Endothelial cell (in vitro differentiated cells): ENCODE measurements at places on chromosomes 2 and 18. TPM values are rescaled to one million over a fixed set of nuclear protein-coding genes. Genes with fewer than 3 reads are reported as not detected.

RAB6C gene
- 1.4 TPM for total RNA-seq

HJURP gene
- total RNA-seq, result 11.4 TPM

MYO7B gene
- 0.90 TPM for total RNA-seq

CGREF1 gene
- not detected for total RNA-seq

DNAJC5G gene
- total RNA-seq, result not detected

GCG gene
- not detected for total RNA-seq

NXPH2 gene
- 3.4 TPM for total RNA-seq

- DNase-seq, result no peak
These were observed 7.9 kb upstream of the LBH start for GRCh38 chr2:30223413-30223874.

DNA sequence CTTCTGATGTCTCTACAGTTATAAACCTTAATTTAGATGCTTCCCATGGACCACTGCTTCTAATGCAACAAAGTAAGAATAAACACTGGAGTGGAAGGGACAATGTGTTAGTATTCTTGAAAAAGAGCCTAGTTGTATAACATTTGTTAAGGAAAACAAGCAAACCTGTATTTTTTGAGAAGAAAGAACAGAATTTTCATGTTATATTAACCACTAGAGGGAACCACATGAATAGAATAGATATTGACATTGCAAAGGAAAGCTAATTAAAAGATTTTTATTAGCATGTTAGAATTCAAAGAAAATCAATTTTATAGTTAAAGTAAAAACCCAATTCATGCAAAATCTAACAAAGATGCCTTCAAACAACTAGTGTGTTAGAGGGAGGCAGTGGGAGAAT is 151.2 kb upstream of the BARD1 start:
- no peak for DNase-seq

DNA sequence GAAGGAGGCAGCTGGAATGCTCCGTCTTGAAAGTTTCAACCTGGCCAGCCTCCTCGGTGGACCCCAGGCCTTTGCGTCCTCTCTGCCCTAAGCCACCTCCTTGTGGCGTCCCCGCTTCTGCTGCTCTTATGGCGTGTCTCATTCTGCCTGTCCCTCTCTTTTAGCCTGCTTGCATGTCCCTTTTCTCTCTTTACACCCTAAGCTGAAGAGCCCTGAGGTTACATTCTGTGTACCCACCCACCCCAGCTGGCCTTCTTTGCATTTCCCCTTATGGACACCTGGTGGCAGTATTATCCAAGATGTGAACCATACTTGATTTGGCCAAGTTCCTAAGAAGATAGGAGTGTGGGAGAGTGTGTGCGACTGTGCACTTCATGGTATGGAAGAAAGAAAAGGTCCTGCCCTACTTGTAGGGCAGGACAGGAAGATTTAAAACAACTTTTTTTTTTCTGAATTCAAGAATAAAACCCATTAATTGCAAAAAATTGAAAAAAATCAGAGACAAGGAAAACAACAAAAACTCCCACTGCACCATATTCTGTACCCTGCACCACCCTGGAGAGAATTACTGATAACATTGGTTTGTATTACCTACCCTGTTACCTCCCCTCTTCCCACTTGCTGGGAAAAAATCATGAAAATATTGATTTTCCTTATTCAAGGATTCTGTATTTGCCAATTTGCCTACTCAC is 77.4 kb downstream of the DYSF start:
- peak; percentile 48 for DNase-seq

DNA sequence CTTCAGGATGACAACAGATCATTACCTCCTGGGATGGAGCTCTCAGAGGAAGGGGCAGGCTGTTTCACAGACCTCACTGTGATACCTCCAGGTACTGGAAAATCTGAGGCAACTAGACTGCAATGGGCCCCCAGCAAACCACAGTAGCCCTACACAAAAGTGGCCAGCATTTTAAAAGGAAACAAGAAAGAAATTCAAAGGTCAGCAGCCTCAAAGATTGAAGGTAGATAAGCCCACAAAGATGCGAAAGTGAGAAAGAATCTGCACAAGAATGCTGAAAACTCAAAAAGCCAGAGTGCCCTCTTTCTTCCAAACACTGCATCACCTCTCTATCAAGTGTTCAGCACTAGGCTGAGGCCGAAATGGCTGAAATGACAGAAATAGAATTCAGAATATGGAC is 499.5 kb upstream of the CHAC2 start:
- DNase-seq, result no peak

DNA sequence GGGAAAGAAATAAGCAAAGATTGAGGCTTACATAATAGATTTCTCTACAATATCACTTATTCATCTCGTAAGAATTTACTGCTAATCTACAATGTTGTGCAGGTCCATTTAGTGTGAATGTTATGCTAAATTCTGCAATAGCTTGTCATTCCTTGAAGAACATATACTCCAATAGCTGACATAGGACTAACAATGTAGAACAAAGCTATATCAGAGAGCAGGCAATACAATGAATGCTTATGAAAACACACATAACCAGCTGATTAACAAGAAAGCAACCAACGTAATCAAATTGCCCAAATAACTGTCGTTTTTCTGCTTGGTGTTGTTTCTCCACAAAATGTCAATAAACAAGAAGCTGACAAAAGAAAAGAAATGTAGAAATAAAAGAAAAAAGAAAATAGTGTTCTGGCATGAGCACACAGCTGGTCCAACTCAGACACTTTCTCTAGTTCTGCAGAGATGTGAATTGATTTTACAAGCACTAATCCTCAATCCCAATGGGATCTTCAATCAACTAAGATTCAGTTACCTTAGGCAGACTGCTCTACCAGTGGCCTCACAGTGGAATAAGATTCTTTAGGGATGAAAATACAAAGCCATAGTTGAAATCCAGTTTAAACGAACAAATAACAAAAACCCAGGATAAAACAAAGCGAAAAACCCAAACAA is 1024.7 kb upstream of the PIK3C3 start:
- no peak for DNase-seq

- DNase-seq, result no peak
These were observed 180.0 kb downstream of the TCF4 start for GRCh38 chr18:55407774-55408535.

- DNase-seq, result no peak
These were observed 328.6 kb downstream of the CNTNAP5 start for GRCh38 chr2:124353656-124354055.

DNA sequence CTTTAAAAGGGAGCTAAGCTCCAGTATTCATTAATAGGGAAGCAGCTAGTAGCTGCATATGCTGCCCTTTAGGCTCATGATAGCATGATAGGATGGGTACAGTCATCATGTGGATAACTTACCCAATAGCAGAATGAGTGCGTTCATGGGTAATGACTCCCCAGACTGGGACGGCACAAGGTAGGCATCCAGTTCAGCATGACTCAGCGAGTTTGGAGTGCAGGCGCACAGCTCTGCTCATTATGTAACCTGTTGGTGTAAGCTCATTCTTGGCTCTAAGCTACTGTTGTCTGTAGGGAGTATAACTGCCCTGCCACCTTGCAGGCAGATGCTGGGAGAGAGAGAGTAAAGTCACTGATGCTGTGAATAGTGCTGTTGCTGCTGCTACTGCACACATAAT is 209.2 kb upstream of the SYT4 start:
- DNase-seq, result no peak

DNA sequence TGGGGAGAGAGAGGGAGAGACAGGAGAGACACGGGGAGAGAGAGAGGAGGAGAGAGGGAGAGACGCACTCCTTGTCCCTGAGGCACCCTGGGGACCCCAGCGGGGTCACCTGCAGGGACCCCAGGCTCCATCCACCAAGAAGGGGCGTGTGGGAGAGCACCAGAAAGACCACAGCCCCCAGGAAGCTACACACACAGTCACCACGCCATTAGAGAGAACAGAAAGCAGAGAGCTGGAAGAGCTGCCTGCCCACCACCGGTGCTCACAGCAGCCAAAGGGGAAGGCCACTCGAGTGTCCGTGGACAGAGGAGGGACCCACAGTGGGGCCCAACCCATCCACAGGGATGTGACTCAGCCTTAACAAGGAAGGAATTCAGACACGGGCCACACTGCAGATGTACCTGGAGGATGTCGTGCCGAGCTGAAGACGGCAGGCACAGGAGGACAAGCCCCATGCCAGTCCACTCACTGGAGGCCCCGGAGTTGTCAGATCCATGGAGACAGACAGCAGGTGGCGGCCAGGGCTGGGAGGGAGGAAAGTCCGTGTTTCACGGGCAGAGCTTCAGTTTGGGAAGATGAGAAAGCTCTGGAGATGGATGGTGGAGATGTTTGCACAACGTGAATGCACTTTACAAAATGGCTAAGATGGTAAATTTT is 11.5 kb upstream of the NFATC1 start:
- DNase-seq, result peak; percentile 2

- no peak for DNase-seq
These were observed 55.3 kb downstream of the HS1BP3 start for GRCh38 chr2:20595439-20596192.

DNA sequence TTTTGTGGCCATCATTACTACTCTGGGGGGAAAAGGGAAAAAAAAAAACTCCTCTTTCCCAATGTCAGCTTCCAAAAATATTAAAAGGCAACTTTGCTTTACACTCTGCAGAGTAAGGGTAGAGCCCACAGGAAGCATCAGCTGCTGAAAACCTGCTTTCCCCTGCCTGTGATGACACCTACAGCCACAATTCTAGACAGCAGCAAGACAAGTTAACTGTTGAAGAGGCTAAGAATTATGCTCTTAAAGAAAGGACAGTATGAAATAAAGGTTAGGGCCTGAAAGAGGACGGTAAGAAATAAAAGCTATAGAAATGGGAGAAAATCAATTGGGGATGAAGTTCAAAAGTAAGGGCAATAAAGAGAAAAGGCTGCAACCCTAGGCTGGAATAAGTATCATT is 3.0 kb downstream of the PDE11A start:
- DNase-seq, result no peak

DNA sequence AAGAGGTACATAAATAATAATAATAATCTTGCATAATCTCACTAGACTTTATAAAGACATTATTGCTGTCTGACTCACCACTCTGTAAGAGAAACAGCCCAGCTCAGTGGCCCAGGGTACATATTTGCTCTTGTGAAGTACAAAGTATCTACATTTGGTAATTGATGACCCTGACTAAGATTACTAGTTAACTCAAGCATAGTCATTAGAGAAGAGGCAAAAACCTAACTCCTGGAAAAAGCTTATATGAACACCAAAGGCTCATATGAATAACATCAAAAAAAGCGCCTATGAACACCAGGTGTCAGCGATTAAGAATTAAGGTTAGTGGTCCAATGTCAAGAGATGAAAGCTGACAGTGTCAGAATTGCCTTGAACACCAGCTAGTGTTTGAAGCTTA is 38.4 kb downstream of the RAD51AP2 start:
- DNase-seq, result no peak

- DNase-seq, result peak; percentile 25
These were observed 47.4 kb upstream of the NXPH2 start for GRCh38 chr2:138827426-138828054.

DNA sequence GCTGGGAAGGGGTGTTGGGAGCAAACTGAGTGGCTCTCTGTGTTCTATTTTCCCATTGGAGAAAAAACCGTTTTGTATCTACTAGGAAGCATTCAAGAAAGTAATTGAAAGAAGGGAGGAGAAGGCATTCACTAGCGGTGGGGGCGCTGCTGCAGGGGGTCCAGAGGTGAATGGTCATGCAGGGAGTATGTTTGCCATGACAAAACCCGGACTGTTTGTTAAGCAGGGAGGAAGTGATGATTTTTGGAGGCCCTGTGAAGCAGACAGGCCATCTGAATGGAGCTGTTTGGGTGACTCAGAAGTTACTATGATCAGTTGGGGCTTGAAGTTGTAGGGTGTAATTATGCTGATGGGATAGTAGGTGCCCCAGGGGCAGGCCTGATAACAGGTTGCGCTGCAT is 7.0 kb downstream of the TAF4B start:
- no peak for DNase-seq

DNA sequence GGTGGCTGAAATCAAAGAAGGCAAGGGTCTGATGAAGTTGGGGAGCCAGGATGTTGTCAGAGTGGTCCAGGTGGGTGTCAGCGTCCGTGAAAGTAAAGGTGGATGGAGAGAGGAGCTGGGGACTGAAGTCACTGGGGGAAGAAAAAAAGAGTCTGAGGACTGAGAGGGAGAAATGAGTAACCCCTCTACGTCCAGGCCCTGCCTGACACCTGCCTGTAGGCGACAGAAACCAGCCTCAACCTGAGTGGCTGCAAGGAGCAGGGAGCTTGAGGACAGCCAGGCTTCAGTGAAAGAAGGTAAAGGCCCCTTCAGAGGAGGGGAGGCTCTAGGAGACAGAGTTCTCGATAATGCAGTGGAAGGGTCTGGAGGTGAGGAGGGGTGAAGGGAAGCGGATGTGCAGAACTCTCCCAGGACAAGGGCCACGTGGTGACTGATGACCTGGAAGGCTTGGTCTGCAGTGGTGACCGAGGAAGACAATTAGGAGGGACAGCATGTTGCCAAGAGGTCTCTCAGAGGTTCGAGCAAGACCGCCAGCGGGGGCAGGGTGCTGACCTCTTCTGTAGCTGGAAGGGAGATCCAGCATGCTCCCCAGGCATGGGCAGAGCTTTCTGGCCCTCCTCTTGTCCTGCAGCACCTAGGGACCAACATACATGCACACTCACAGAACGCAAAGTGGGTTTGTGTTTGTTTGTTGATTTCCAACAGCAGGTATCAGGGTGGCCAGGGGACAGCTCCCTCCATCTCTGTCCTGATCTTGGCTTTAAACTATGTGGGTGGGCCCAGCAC is 86.6 kb upstream of the TMEM247 start:
- DNase-seq, result no peak

DNA sequence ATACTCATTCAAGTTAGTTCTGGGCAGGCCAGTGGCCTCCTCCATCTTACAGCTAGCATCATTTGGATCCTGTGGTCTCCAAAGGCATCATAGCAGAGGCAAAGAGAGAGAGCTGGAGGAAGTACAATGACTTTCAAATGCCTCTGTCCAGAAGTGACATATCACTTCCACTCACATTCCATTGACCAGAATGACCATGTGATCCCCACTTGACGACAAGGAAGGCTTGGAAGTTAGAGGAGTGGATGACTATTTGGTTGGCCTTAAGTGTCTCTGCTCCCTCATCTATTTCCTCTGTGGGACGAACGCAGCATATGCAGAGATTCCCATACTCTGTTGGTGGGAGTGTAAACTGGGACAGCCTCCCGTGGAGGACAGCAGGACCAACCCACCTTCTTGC is 27.8 kb upstream of the MLPH start:
- no peak for DNase-seq

DNA sequence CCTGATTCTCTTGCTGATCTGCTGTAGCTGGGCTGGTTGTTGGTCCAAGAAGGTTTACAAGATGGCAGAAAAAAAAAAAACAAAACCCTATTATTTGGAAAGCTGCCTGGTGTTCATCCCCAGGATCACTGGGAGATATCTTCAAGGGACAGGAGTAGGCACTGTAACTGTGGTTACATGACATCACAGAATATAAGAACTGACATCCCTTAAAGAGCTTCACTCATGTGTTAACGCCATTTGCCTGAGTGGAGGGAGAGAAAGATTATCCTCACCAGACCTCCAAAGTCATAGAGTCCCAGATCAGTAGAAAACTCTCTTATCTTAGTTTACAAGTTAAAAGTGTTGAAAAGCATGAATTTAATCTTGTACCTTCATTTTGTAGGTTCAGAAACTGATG is 95.3 kb upstream of the BZW1 start:
- DNase-seq, result no peak
